ENCODE measurements at places on chromosomes 7 and 10.

DNA sequence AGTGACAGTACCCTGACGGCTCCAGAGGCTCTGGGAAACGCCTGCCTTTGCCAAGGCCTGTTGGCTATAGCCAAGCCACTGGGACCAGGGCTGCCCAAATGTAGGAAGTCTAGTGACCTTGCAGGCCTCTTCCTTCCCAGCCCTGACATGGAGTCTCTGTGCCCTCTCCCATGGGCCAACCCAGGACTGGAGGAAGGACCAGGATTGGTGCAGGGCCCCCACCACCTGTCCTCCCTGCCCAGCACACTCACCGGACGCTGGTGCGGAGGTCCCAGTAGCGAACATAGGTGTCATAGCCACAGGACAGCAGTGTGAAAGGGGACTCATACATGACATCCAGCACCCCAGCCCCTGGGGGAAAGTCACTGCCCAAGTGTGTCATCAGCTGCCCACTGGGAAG, 24.0 kb downstream of the DPCD start:
- DNase-seq, result no peak

- DNase-seq, result no peak
These were observed 9.5 kb downstream of the PLXDC2 start for GRCh38 chr10:19825700-19826099.

- DNase-seq, result no peak
These were observed 184.0 kb upstream of the ADO start for GRCh38 chr10:62620491-62620890.

GRCh38 chr7:47941136-47941844, 7.0 kb downstream of the PKD1L1 start:
- DNase-seq, result peak; percentile 61

DNA sequence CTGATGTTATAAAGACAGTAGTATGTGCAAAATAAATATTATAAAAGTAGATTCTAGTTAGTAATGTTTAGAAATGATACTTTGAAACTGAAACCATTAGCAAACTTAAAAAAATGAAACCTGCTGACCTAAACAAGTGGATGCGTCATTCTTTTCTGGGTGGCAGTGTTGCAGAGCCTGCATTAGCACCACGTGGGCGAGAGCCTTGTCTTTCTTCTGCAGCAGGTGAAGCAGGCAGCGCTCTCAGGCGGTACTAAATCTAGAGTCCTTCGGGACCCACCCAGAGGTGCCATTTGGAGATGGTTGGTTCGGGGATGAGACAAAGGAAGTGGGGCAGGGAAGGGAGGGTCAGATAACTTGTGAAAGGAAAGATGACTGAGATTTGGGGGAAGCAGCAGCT, 759.1 kb upstream of the IGFBP3 start:
- no peak for DNase-seq

DNA sequence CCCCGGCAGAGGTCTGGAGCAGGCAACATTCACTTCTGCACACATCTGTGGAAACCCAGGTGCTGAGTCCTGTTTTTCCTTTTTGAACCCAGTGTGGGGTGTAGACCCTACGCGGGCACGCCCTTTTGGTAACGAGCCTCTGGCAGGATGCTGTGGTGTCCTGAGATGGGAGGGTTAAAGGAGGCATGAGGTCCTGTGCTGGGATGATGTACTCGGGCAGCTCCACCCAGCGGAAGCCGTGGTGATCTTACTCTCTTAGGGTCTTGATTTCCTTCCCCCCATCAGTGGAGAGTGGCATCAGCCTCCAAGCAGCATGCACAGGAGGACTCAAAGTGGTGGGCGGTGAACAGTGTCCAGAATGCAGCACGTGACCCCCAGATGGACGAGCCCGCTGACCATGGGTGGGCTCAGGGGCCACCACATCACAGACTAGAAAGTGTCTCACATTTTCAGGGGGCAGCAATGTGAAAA, 148.6 kb downstream of the DNAJB6 start:
- DNase-seq, result no peak

GRCh38 chr7:100051611-100052010, 2.0 kb downstream of the ZSCAN21 start:
- DNase-seq, result no peak

GRCh38 chr7:45683556-45684148, 109.5 kb downstream of the ADCY1 start:
- no peak for DNase-seq

DNA sequence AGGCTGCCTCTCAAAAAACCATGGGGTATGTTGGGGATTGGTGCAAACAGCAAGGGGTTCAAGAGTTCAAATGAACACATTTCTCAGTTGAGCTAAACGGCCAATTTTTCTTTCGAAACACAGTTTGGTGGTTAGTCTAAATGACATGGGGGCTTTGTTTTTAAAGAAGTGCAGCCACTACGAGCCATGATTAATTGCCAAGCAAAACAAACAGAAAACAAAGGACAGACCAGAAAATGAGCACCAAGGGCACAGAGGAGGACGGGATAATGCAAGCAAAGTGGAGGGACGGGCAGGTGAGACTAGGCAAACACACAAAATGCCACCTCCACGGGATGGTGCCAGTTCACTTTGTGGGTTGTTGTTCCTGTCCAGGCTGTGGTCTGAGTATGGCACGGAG, 64.5 kb upstream of the PDLIM1 start:
- no peak for DNase-seq

DNA sequence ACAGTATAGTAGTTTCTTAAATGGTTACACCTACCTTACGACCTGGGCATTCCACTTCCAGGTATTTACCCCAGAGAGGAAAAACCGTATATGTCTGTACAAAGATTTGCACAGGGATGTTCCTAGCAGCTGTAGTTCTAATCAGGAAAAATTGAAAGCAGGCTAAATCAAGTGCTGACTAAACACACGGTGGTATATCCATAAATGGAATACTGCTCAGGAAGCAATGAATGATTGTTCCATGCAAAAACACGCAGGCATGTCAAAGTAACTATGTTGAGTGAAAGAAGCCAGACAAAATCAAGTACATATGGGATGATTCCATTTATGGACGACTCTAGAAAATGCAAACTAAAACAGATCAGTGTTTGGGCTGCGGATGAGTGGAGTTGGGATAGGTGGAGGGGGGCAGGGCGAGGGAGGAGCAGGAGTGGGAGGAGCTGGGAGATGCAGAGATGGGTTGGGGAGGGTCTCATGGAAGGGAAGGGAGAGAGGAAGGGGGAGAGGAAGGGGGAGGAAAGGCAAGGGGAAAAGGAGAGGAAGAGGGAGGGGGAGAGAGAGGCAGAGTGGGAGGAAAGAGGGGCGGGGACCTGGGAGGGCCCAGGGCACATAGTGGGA, 484 bp upstream of the MSRB2 start:
- DNase-seq, result no peak

- DNase-seq, result no peak
These were observed 51.9 kb upstream of the ABLIM1 start for GRCh38 chr10:114709984-114710383.
